Activated naive CD4-positive, alpha-beta T cell (primary cell): ENCODE measurements at places on chromosomes 2 and 18.

DNA sequence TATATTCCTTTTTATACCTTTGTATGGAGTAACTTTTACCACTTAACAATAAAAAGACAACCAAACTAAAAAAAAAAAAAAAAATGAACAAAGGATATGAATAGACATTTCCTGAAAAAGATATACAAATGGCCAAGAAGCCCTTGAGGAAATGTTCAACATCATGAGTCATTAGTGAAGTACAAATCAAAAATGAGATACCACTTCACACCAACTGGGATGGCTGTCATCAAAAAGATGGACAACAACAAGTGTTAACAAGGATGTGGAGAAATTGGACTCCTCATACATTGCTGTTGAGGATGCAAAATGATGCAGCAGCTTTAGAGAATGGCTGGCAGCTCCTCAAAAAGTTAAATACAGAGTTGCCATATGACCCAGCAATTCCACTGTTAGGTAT lies 22.6 kb upstream of the SCYGR2 start:
- no peak for DNase-seq

- DNase-seq = no peak
Observed at GRCh38 chr2:83602753-83603152, 856.3 kb downstream of the SUCLG1 start.

DNA sequence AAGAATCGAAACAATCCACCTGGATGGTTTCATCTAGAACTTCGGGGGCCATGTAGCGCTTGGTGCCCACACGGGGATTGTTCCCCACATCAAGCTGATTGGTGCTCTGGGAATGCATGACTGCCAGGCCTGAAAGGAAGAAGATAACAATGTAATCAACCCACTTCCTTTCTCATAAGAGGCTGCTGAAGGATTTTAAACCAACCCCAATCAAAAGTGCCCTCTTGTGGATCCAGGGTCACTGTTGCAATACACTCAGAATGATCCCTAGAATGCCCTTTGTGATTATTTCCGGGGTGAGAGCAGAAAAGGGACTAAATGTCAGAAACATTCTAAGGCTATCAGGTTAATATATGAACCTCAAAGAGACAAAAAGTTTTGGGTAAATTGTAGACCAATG lies 115.2 kb downstream of the ACVR1 start:
- no peak for DNase-seq

GRCh38 chr2:200442471-200442870 lies 67.4 kb downstream of the KCTD18 start:
- no peak for DNase-seq
